Omental fat pad (tissue), 4 donors: ENCODE measurements at places on chromosomes 3 and 15. TPM values are rescaled to one million over a fixed set of nuclear protein-coding genes. Genes with fewer than 3 reads are reported as not detected.

EXD1 gene
- total RNA-seq: not detected

GPR62 gene
- 0.24 TPM for total RNA-seq

ALCAM gene
- total RNA-seq: 12.8 TPM

DNA sequence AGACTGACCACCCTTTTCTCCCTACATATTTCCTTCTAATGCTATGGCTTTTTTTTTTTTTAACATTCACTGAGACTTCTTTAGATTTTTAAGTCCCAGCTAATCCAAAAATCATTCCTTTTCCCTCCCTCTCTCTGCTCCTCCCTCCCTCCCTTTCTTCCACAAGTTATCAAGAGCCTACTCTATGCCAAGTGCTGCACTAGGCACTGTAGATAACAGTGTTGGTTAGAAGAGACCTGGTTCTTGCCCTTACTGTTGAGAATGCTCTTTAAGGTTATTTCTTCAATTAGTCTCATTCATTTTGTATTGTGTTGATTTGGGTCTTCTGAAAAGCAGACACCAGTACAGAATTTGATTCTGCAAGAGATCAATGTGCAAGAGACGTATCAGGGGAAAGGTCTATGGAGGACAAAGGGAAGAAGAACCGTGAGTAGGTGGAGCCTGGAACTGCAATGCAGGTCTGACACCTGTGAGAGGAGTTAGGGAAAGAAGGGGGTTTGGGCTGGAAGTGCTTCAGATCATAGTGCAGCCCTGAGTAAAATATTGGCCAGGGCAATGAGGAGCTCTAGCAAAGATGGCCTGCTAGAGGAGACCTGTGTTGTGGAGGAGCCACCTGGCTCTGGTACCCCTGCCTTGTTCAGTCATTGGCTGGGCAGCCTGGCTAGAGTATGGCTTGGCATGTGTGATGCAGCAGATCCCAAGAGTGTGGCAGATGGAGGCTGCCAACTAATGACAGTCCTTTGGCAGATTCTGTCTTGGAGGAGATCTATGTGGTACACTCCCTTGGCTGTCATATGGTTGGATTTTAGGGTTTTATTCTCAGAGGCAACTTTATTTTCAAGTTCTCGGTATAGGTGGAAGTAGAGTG, 9.7 kb upstream of the PCOLCE2 start:
- no peak for DNase-seq

DNA sequence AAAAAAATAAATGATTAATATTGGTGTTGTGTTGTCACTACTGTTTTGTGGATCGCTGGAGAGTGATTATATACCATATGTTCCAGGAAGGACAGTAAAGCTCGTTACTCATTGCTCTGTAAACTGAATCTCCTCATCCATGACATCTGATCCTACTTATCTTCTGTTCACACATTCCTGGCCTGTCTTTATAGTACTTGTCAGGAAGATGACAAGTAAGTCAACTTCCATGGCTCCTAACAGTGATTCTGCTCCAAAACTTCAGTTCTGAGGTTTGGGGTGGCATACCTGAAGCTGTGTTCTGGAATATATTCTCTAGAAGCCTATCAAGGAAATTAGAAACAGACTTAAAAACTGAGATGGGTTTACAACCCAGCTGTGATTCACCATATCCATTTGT, 288.9 kb downstream of the ZBBX start:
- no peak for DNase-seq

- DNase-seq: no peak
Measured at GRCh38 chr15:100727291-100727851, 125.0 kb downstream of the ASB7 start.

GRCh38 chr15:90001683-90002427, 731 bp downstream of the ZNF710 start:
- no peak for DNase-seq

DNA sequence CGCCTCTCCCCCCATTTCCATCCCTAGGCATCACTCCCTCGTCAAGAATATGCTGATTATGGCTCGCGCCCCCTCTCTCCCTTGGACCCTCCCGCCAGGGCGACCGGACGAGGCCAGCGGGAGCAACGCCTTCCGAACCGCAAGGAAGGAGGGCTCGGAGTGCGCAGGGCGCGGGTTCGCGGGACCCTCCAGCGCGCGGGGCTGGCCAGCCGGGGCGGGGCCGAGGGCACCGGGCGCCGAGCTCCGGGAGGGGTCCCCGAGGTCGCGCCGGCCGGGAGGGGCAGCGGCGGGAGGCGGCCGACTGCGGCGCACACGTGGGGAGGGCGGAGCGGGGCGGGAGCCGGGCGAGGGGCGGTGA, 483 bp downstream of the EHD4 start:
- DNase-seq: no peak

- DNase-seq: no peak
Measured at GRCh38 chr15:69194025-69194827, 33.8 kb downstream of the GLCE start.

- DNase-seq: peak; percentile 77
Measured at GRCh38 chr3:50324351-50325112, 2.0 kb upstream of the HYAL2 start.

DNA sequence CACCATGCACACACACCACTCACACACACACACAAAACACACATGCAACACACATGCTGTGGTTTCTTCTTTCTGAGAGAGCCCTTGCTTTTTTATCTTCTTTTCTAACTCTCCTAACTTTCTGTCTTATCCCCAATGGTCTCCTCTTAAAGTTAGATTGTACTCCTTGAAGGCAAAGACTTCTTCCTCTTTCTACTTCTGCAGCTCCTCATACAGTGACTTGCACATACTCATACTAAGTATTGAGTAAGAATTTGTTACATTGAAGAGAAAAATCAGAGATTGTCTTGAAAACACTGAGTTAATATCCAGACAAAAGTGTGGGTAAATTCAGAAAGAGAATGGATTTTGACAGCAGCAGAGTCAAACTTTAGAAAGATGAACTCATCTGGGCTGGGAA, 64.4 kb downstream of the GTPBP8 start:
- DNase-seq: no peak

GRCh38 chr15:39434751-39435238, 146.1 kb upstream of the THBS1 start:
- DNase-seq: no peak
